ENCODE measurements at places on chromosomes 6 and 20.

DNA sequence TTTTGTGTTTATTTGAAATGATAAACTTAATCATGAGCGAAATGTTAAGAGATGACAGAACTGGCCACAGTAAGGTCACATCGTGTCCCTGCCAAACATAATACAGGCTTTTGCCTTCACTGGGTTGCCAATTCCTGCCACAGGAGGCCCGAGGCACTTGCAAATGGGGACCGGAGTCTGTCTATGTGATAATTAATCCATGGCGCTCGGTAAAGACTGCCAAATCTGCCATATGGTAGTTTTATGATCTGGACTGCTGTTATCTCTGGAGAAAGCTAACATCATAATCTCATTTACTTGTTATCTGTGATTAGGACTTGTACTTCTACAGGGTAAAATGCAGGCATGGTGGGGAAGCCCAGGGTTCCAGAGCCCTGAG lies 170.5 kb upstream of the TSHZ2 start:
- DNase-seq = no peak

- no peak for DNase-seq
Measured at GRCh38 chr6:3291987-3292386, 33.2 kb downstream of the PSMG4 start.

DNA sequence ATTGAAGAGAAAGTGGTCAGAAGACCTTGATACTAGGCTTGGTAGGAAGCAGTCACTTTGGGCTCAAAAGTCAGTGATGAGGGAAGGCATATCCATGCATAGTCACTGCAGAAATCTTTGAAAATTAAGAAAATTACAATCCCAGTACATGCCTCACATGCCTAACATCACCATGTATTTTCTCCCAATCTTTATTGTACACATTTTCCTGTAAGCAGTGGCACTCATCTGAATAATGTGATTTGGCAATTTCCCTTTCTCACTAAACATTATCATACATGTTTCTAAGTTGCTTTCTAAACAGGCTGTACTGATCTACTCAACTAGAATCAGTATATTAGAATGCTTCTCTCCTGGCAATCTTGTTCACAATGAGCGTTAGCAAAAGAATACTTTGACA lies 280.7 kb upstream of the SUPT3H start:
- no peak for DNase-seq

- DNase-seq = no peak
Measured at GRCh38 chr6:38877721-38878120, 162.6 kb downstream of the DNAH8 start.

DNA sequence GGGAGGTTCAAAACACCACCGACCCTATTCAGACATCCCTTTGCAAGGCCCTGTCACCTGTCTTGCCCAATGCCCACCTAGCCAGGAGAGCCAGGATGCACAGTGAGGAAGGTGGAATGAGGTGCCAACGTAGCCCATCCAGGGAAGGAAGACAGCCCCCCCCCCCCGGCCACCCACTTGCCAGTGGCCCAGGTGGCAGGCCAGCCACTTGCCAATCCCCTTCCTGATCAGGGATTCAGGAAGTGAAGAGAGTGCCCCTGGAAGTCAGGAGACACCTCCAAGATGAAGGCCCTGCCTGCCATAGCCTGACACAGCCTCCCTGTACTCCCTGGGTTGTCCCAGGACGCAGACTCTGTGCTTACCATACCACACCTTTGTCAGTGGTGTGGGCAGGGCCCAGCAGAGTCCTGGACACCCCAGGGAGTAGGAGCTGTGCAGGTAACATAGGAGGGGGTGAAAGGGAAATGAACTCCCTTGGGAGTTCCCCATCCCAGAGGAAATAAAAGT lies 54.7 kb downstream of the MRPL14 start:
- no peak for DNase-seq

DNA sequence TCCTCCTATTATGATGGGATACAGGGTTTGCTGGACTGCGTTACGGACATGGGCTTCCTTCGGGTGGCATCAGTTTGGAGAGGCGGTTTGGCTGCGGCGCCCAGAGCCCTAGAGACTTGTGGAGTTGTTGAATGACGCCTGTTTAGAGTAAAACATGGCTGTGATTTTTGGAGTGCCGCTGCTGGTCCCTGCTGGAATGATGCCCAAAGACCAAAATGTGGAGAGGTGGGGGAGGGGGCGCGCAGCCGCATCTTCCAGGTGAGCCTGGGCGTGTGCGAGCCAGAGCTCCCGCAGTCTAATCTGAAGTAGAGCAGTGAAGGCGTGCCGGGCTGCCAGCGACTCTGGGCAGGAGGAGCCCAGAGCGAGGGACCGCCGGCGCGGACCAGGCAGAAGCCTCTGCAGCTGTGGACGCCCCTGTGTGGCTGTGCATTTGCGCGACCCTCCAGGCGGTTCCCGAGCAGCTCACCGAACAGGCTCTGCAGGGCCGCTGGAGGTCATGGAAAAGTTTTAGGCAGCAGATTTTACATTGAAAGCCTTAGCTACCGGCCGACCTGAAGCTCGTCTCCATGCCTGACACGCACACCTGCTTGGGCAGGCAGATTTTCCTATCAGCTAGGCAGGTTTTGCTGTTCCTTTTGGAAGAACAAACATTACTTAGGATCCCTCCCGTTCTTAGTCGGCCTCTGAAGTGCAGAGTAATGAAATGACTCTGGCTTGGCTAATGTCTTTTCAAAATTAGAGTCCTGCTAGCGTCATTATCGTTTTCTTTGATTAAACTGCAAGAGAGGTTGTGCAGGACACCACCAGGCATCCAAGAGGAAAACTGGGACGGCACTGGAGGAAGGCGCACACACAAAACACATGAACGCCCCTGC lies 298.2 kb downstream of the PHACTR1 start:
- no peak for DNase-seq

Data from DND-41 (cell line).